Cerebellar nuclear complex (tissue), 1 donor: ENCODE measurements at places on chromosomes 7 and 10.

DNA sequence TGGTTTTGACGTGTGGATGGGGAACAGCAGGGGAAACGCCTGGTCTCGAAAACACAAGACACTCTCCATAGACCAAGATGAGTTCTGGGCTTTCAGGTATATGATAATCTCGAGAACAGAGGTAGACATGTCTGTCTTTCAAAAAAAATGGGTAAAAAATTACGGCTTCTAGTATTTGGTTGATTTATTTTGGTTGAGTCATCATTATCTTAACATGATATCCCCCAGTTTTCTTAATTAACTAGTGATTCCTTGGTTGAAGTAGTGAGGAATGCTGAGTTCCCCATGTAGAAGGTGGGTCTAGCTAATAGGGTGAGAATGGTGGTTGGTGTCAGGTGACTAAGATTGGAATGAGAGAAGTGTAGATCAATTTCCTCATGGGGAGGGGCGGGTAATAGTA is 10.7 kb downstream of the LIPM start:
- no peak for DNase-seq

DNA sequence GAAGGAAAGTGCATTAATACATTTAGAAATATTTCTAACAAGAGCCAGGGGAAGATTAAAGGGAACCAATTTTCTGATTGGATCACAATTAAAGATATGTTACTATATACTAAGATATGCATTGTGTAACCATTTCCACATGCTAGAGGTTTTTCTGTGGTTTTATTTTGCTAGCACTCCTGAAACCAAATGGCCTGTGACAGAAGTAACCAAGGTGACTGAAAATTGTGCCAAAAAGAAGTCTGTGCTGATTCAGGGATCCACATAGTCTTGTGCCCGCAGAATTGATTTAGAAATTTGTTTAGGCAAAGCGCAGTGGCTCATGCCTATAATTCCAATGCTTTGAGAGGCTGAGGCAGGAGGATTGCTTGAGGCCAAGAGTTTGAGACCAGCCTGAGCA is 1.8 kb downstream of the CC2D2B start:
- no peak for DNase-seq

- DNase-seq: no peak
These were observed 74.2 kb downstream of the RHOBTB1 start for GRCh38 chr10:60869652-60870415.

DNA sequence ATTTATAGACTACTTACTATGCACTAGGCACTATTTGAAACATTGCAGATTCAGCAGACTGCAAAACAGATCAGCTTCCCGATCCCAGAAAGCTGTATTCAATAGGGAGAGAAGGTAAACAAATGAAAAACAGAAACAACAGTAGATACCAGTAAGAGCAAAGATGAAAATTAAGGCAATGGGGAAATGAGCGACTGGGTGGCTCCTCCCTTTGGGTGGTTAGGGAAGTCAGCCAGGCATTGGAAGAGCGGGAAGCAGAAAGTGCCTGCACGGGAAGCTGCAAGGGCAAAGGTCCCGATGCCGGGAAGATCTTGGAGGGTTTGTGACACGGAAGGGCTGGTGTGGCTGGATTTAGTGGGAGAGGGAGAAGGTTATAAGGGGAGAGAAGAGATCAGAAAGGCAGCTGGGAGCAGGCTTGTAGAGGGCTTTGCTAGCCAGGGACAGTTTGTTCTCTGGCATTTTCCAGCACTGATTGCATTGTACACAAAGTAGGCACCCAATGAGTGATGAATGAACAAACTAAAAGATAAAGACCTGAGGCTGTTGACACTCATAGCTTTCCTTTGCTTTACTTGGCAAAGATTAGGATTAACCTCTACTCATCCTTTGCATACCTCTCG is 67.8 kb downstream of the NAMPT start:
- no peak for DNase-seq

DNA sequence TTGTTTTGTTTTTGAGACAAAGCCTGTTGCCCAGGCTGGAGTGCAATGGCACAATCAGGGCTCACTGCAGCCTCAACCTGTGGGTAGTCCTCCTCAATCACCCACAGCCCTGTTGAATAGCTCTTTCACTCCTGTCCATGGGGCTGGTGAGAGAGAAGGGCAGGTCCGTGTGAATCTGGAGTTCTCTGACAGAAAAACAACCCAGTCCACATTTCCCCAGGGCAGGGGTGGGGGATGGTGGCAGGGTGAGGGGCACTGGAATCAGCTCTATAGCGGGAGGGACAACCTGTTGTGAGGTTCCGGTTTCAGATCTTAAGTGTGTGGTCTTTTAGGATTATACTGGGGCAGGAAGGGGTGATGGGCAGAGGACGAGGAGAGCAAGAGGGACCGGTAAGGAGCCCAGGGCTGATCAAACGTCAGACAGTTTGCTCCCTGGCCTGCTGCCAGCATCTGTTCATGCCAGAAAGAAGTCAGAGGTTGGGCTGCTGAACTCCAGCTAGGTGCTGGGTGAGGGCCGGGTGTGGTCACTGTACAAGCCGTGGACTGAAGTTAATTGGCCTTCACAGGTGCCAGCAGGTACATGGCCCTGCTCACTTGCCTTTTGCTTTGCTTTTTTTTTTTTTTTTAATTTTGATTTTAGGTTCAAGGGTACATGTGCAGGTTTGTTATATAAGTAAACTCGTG is 33.2 kb upstream of the MKRN1 start:
- no peak for DNase-seq

DNA sequence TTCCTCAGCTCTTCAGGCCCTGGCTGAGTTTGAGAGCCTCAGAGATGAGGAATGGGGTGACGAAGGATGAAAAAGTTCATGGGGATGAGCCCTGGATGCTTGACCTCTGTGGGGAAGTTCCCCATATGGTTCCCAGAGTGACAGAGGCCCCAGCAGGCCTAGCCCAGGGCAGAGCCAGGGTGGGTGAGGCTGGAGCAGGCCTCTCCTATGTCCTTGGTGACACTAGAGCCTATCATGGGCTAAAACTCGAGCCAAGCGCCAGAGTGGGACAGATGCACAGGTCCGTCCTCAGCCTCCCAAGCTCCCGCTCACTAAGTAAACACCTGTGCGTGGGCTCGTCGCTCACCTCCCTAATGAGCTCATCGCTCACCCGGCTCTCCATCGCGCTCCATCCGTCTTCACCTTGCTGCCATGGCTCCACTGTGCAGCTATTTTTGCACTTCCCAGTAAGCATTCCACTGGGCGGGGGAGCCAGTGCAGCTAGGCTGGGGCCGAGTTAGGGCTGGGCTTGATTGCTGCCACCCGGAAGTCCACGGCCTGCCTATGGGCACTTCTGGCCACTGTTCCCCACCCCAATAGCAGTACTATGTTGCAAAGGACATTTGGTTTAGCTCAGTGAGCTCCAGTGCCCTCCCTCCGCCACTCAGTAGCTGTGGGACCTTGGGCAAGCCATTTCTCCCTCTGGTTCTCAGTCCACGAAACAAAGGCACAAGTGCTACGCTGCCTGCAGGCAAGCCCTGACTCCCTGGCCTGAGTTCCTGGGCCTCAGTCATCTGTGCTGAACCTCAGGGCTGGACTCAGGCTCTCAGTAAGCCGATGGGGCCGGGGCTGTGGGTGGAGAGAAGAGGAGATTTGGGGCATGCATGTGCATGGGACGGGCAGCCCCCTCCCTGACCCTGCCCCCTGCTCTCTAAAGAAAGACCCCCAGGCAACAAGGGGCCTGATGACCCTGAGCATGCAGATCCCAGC is 117.3 kb upstream of the PCBD1 start:
- no peak for DNase-seq

- no peak for DNase-seq
These were observed 33.5 kb downstream of the ANXA8 start for GRCh38 chr10:47450442-47450841.

DNA sequence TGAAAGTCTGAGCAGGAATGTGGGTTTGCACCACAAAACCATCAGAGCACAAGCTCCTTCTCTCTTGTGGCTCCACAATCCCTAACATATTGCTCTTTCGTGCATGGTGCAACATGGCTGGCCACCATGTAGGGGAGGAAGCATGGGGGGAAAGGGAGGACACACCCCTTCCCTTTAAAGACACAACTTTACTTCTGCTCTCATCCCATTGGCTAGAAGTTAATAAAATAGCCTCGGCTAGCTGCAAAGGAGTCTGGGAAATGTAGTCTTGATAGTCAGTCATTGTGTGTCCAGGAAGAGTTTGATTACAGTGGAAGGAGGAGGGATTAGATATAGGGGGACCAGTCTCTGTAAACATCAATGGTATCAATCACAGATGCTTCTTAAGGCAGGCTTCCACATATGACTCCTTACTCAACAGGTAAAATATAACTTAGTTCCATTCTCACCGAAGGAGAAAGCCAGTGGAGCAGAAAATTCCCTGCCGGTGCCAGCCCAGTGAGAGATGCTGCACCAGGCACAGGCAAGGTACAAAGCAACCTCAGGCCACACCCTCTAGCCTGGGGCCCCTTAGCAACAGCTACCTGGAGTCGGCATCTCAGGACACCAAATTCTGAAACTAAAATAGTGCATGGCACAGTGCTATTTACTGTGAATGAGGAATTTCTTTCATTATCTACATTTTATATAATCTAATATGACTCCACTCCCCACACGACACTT is 124.7 kb upstream of the CTBP2 start:
- no peak for DNase-seq

GRCh38 chr10:71725998-71726579 is 6.5 kb upstream of the C10orf105 start:
- DNase-seq: no peak

GRCh38 chr7:11579141-11579540 is 252.9 kb downstream of the THSD7A start:
- DNase-seq: no peak

DNA sequence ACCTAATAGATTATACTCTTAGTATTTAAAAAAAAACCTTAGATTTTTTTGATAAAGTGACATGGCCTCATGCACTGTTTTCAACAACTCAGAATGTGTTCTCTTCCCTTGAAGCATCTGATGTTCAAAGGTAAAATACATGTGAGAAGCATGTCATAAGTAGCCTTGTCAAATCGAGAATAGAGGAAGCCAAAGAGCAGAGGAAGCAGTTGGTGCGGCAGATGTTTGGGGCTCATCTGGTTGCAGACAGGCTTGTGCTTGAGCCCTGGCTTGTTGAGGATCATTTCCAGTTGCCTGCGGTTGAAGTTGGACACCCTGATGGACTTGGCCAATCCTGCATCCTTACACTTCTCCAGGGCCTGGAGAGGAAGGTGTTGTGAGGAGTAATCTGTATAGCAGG is 59.2 kb downstream of the AKR1E2 start:
- no peak for DNase-seq

GRCh38 chr10:58356756-58357155 is 21.9 kb downstream of the UBE2D1 start:
- DNase-seq: no peak

DNA sequence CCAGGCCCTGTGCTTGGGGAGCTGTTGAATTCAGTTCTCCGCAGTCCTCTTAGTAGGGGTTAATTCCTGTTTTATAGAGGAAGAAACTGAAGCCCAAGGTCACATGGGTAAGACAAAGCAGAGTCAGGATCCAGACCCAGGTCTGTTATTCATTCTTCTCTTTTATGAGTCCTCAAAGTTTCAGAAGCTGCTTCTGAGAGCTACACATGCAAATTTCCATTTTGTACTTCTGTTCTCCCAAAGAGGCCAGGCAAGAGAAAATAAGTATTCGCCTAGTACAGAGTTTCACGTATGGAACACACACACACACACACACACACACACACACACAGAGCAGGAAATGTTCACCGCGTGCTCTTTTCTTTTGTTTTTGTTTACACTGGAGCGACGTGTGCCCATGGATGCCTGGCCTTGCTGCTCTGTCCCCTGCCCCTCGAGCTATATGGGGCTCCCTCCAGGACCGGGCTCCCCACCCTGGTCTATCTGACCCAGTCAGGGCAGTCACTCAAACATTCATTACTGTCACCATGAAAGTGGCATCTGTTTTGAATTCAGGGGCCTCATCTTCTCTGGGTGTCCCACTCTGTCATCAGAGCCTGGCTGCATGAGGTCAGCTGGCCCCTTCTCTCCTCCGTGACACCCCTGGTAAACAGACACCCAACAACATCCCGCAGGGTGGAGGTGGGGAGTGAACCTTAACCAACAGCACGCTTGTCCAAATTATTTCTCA is 84.4 kb downstream of the TNS3 start:
- no peak for DNase-seq

- no peak for DNase-seq
These were observed 20.7 kb downstream of the FAM241B start for GRCh38 chr10:69650589-69651261.

DNA sequence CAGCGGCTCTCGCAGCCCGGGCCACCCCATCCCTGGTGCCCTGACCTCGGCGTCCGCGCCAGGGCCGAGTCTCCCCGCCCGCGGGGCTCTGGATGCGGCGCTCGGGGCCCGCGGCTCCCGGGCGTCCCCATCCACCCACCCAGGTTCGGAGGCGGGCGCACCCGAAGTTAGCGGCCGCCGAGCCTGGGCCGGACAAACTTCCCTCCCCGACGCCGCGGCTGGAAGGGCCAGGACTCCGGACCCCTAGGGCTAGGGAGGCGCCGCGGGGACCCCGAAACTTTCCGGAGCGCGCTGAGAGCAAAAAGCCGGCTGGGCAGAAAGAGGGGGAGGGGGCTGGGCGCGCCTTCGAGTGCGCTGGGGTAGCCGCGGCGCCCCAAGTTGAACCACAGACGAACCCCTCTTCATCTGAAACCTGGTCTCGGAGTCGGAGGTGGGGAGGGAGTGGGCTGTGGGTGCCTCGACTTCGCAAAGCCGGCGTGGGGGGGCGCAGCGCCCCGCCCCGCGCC is 3.7 kb upstream of the ELFN1 start:
- DNase-seq: no peak

DNA sequence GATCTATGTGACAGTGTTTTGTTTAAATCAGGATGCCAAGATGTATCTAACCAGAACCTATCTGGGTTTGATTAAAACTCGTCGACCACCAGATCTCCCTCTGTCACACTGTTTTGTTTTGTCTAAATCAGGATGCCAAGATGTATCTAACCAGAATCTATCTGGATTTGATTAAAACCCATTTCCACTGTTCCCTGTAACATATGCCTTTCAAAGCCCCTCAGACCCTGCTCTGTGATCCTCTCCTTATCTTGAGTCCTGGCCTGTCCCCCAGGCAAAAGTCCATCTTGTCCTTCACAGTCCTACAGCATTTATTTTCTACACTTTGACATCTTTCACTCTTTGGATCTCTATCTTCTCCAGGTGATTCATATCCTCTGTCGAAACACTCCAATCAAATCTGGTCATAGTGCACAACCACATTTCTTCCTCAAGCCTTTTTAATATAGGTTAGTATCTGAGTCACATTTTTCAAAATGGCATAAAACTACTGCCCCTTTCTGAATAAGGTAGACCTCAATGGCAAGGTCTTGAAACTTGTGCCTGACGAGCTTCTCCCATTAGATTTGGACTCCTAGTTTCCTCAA is 32.5 kb downstream of the ERLIN1 start:
- DNase-seq: no peak

GRCh38 chr7:153193144-153193595 is 433.6 kb downstream of the ACTR3B start:
- DNase-seq: peak; percentile 14

- DNase-seq: no peak
These were observed 57.3 kb upstream of the DPYSL4 start for GRCh38 chr10:132129431-132129830.

- no peak for DNase-seq
These were observed 33.3 kb upstream of the PPIF start for GRCh38 chr10:79313911-79314439.
